ENCODE measurements at places on chromosomes 16 and 17. TPM values are rescaled to one million over a fixed set of nuclear protein-coding genes. Genes with fewer than 3 reads are reported as not detected.

The ACAP1 gene
- total RNA-seq: 590 TPM

The PROCA1 gene
- 6.9 TPM for total RNA-seq

The OR1A1 gene
- total RNA-seq: 0.07 TPM

The CLEC3A gene
- not detected for total RNA-seq

The UBE2G1 gene
- 83.9 TPM for total RNA-seq

The CCDC200 gene
- not detected for total RNA-seq

The DPEP3 gene
- not detected for total RNA-seq

The SDR42E2 gene
- total RNA-seq: not detected

The GPR179 gene
- not detected for total RNA-seq

The PPY gene
- not detected for total RNA-seq

The ANKRD40CL gene
- not detected for total RNA-seq

The KLHDC4 gene
- 83.6 TPM for total RNA-seq

The SLC12A3 gene
- total RNA-seq: not detected

The FOXN1 gene
- total RNA-seq: not detected

The TMEM235 gene
- total RNA-seq: not detected

The MYH1 gene
- not detected for total RNA-seq

The TAC4 gene
- total RNA-seq: not detected

The PRSS21 gene
- total RNA-seq: 6.6 TPM

The SLC5A10 gene
- total RNA-seq: not detected

The HOXB7 gene
- 0.73 TPM for total RNA-seq

The KRT40 gene
- not detected for total RNA-seq

The ADAD2 gene
- not detected for total RNA-seq

The SCRN2 gene
- total RNA-seq: 24.9 TPM

The KRTAP1-1 gene
- not detected for total RNA-seq

The ITGB4 gene
- total RNA-seq: 1.7 TPM

The NAGPA gene
- 13.7 TPM for total RNA-seq

The TBC1D26 gene
- total RNA-seq: not detected

The CLEC18B gene
- total RNA-seq: 0.57 TPM

The RCVRN gene
- total RNA-seq: not detected

The TBC1D24 gene
- 11.3 TPM for total RNA-seq

The TBC1D3E gene
- not detected for total RNA-seq

The HSD17B1 gene
- 0.77 TPM for total RNA-seq

The KRT24 gene
- total RNA-seq: not detected

All from T-helper 2 cell treated with Interferon-gamma antibody and Interleukin-4, amounts not matched to agents 100 ng/mL and 5 ng/mL, for 36 hours (primary cell).